ENCODE measurements at places on chromosomes 2 and 18.

- DNase-seq = no peak
Observed at GRCh38 chr2:137023205-137023604, 257.9 kb downstream of the THSD7B start.

GRCh38 chr2:23360571-23361125 lies 24.3 kb upstream of the KLHL29 start:
- no peak for DNase-seq

GRCh38 chr2:3633982-3634595 lies 23.9 kb upstream of the ALLC start:
- DNase-seq = no peak

- DNase-seq = no peak
Observed at GRCh38 chr2:31980674-31981356, 30.0 kb downstream of the MEMO1 start.

- DNase-seq = no peak
Observed at GRCh38 chr2:33616873-33617272, 17.8 kb upstream of the FAM98A start.

GRCh38 chr2:111618226-111618977 lies 265.6 kb downstream of the ANAPC1 start:
- DNase-seq = no peak

DNA sequence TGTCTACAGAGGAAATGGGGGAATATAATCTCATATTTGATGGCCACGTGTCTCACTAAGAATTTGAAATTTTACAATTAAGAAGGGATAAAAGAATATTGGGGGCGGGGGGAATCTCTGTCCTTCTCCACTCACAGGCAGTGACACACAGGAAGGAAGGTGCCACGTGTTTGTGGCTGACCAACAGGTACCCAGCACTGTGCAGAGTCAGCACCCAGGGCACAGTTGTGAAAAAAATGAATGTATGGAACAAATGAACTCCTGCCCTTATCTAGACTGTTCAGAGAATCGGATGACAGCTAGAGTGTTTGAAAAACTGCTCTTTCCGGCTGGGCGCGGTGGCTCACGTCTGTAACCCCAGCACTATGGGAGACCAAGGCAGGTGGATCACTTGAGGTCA lies 317.0 kb upstream of the MYT1L start:
- no peak for DNase-seq

GRCh38 chr2:119338826-119339561 lies 27.6 kb downstream of the C2orf76 start:
- DNase-seq = no peak

DNA sequence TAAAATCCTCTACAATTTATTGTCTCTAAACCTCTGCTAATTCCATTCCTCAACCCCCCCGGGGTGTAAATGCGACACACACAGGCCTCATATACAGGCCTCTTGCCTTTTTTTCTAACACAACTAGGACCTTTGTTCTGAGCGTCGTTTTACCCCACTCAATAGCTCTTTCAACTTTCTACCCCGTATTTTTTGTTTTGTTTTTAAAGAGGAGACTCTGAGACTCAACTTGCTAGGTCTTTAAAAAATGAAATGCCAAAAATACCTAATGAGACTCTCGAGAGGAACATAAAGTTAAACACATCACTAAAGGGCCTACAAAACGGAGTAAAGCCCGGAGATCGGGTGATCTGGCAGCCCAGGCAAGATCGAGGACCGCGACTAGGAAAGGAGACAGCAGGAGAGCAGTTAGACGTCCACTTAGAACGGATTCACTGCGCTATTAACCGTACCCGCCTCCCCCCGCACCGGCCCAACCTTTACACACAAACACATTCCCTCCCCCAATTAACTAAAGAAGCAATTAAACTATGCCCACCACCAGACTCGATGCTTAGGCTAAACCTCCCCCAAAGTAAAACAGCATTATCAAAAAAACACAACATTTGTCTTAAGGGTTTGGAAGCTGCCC lies 1.7 kb downstream of the TRIP12 start:
- no peak for DNase-seq

GRCh38 chr18:42459873-42460272 lies 504.8 kb downstream of the PIK3C3 start:
- DNase-seq = no peak

Data from NCI-H2029 (cell line).